ENCODE measurements at places on chromosomes 2 and 18. TPM values are rescaled to one million over a fixed set of nuclear protein-coding genes. Genes with fewer than 3 reads are reported as not detected.

DNA sequence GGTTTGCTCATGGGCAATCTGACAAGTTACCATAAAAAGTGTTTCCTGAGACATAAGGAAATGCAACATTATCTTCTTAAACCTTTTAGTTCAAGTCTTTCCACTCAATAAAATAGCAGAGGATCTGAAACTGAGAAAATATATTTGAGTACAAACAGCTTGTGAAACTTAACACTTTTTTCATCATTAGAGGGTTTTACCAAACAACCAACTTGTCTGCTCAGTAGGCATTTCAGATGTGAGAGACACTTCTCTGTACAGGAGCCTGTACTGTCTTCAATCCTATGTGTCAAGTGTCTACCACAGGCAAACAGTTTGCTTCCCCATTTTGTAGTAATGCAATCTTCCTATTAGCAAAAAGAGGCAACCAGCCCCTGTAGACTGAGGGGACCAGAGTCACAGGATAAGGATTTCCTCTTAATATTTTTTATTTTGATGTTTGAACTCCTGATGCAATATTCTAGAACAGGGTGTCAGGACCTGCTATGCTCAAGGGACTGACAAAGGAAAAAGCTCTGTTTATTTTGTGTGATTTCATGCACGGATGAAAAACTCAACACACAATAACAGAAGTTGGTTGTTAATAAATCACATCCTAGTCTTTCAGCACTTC, 159.1 kb upstream of the LHCGR start:
- no peaks in the 10 kb centered on the region for H3K27me3 ChIP-seq
- H3K4me3 ChIP-seq: no peak overlapping the region
- H3K27ac ChIP-seq: no peak overlapping the region
- 0 out of 2 replicates have a peak, but pooled peaks cover 4% of the 10 kb centered on the region for H3K36me3 ChIP-seq
- H3K4me1 ChIP-seq: no peaks in the 10 kb centered on the region

- no peaks in the 10 kb centered on the region for H3K36me3 ChIP-seq
- no peak overlapping the region for H3K4me3 ChIP-seq
- H3K27ac ChIP-seq: no peak overlapping the region
- H3K27me3 ChIP-seq: peaks cover 5% of the 10 kb centered on the region
Observed at GRCh38 chr2:7867867-7868266, 814.0 kb upstream of the ID2 start.

GRCh38 chr2:172986040-172986439, 89.6 kb upstream of the MAP3K20 start:
- H3K27me3 ChIP-seq: peaks cover 2% of the 10 kb centered on the region
- H3K36me3 ChIP-seq: no peaks in the 10 kb centered on the region
- H3K4me1 ChIP-seq: peaks cover 23% of the 10 kb centered on the region

The MAB21L4 gene
- total RNA-seq: not detected

DNA sequence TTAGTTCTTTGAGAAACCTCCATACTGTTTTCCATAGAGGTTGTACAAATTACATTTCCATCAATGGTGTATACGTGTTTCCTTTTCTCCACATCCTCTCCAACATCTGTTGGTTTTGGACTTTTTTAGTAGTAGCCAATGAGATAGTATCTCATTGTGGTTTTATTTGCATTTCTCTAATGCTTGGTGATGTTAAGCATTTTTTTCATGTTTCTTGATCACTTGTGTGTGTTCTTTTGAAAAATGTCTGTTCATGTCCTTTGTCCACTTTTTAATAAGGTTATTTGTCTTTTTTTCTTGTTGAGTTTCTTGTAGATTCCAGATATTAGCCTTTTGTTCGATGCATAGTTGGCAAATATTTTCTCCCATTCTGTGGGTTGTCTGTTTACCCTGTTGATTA, 392.3 kb upstream of the ZEB2 start:
- H3K27me3 ChIP-seq: no peaks in the 10 kb centered on the region
- no peak overlapping the region for H3K27ac ChIP-seq
- H3K36me3 ChIP-seq: no peaks in the 10 kb centered on the region
- peaks cover 34% of the 10 kb centered on the region for H3K4me1 ChIP-seq
- DNase-seq: peak; percentile 13

DNA sequence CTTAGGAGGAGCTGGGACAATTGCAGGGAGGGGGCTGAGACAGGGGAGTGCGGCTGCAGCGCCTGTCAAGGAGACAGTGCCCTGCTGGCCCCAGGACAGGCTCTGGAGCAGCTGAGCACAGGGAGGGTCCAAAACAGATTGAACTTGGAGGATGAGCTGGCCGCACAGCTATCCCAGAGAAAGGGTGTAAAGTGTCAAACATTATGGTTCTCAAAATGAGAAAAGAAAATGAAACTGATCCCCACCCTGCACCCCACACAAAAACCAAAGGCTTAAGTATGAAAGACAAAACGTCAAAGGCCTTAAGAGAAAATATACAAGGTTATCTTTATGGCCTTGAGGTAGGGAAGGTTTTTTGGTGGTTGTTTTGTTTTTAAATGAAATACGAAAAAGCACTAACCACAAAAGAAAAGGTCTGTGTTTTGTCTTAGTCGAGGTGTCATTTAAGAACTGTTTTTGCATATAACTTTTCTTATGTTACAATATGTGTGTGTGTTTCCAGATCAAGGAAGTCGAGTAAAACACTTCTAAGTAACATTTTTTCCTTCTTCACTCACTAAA, 111.8 kb downstream of the HDAC4 start:
- no peak for DNase-seq
- peak overlapping the region; percentile 31 for H3K4me3 ChIP-seq
- H3K36me3 ChIP-seq: no peaks in the 10 kb centered on the region
- H3K4me1 ChIP-seq: peaks cover 28% of the 10 kb centered on the region

The TXNDC2 gene
- not detected for total RNA-seq

GRCh38 chr2:72797740-72798139, 28.1 kb downstream of the EXOC6B start:
- DNase-seq: no peak
- no peak overlapping the region for H3K4me3 ChIP-seq
- H3K36me3 ChIP-seq: no peaks in the 10 kb centered on the region
- H3K27me3 ChIP-seq: no peaks in the 10 kb centered on the region
- no peak overlapping the region for H3K27ac ChIP-seq

DNA sequence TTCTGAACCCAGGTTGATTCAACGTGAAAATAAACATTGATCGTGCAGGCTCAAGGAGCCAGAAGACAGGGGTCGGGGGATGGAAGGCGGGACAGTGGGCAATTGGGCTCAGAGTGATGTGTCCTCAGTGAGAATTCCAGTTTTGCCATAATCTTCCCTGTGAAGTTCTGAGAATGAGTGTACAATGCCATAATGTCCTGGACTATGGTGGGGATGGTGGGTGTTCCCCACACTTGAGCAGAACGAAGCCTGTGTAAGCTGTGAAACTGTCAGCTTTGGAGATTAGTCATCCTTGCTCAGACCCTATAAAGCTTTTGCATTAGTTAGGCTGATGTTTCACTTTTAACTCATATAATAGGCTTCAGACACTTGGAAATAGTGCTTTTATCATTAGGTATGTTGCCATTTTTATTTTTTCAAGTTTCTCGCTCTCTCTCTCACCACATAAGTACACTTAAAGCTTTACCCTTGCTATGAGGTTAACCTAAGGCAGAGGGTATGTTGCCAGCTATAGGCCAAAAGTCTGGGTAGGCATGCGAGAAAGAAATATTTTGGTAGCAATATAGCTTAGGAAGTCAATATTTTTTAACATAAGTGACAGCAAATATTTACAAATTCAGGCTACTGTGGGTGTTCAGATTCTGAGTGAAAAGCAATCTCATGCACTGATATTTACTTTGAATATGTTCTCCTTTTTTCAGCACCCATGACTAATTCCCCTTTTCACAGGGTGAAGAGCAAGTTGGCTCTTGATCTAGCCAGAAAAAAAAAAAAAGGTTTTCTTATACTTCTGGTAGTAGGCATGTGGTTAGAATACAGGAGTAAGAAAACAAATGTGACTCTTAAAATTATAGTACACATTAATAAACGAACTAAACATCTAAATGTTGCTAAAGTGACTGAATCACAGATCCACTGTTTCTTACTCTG, 47.2 kb downstream of the CDC42EP3 start:
- H3K36me3 ChIP-seq: peaks cover under 1% of the 10 kb centered on the region
- peak overlapping the region; percentile 47 for H3K4me3 ChIP-seq
- peak overlapping the region; percentile 86 for H3K27ac ChIP-seq
- peak; percentile 47 for DNase-seq

DNA sequence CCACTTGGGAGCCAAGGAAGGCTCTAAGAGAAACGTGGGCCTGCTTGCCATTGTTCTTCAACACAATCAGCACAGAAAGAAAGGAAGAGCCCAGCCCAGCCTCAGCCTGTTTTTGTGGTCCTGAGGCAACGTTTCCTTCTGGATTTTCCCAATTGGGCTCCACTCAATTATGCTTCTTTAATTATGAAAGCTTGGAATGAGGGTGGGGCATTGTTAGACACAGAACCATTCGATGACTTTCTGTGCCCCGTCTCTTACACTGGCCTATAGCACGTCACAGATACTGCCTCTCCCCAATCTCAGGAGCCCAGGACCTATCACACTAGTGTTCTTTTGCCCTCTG, 207.4 kb downstream of the ZFP36L2 start:
- DNase-seq: no peak
- H3K27me3 ChIP-seq: peaks cover 4% of the 10 kb centered on the region
- H3K4me3 ChIP-seq: no peak overlapping the region
- peaks cover 14% of the 10 kb centered on the region for H3K36me3 ChIP-seq
- H3K4me1 ChIP-seq: peaks cover 12% of the 10 kb centered on the region
- H3K27ac ChIP-seq: no peak overlapping the region

The VIT gene
- 3.7 TPM for total RNA-seq

DNA sequence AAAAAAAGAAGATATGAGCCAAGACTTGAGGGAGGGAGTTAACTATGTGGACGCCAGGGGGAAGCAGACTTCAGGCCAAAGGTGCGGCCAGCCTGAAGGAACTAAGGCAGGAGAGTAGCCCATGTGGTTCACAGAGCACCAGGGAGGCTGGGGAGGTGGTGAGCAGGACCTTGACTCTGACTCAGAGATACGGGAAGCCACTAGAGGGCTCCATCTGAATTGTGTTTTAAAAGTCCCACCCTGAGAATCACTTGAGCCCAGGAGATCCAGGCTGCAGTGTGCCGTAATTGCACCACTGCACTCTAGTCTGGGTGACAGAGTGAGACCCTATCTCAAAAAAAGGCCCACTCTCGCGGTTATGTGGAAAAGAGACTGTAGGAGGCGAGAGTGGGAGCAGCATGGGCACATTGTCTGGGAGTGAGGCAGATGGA, 12.3 kb downstream of the CEP192 start:
- H3K36me3 ChIP-seq: peaks cover 7% of the 10 kb centered on the region
- no peak overlapping the region for H3K4me3 ChIP-seq
- H3K27ac ChIP-seq: no peak overlapping the region

- peaks cover 72% of the 10 kb centered on the region for H3K4me1 ChIP-seq
- H3K27ac ChIP-seq: peak overlapping the region; percentile 63
- H3K27me3 ChIP-seq: peaks cover 3% of the 10 kb centered on the region
- peak; percentile 55 for DNase-seq
- peaks cover 49% of the 10 kb centered on the region for H3K36me3 ChIP-seq
Observed at GRCh38 chr2:180983468-180984242, 3.2 kb downstream of the UBE2E3 start.

- H3K4me3 ChIP-seq: no peak overlapping the region
- H3K27ac ChIP-seq: no peak overlapping the region
- no peak for DNase-seq
- H3K27me3 ChIP-seq: no peaks in the 10 kb centered on the region
- H3K36me3 ChIP-seq: 0 out of 2 replicates have a peak, but pooled peaks cover 4% of the 10 kb centered on the region
Observed at GRCh38 chr2:217068677-217069250, 208.9 kb upstream of the TNP1 start.

The AGXT gene
- not detected for total RNA-seq

DNA sequence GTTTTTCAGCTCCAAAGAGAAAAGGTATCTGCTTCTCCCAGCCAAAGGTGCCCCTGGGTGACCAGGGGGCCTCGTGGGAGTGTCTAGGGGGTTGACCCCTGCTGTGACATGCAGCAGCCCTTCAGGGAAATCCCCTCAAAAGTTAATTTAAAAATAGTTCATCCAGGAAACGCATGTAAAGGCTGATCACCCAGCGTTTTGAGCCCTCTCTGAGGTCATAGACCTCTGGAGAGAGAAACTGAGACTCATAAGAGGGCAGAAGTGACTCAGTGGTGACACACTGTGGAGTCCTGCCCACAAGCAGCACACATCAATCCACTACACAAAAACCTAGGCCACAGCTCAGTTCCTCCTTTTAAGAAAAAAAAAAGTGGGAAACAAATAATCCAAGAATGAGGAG, 11.9 kb downstream of the GAL3ST2 start:
- H3K36me3 ChIP-seq: no peaks in the 10 kb centered on the region
- H3K4me1 ChIP-seq: 0 out of 2 replicates have a peak, but pooled peaks cover 7% of the 10 kb centered on the region
- no peak overlapping the region for H3K27ac ChIP-seq
- H3K4me3 ChIP-seq: no peak overlapping the region

GRCh38 chr2:96970248-96970875, 16.0 kb downstream of the FAM178B start:
- no peak overlapping the region for H3K27ac ChIP-seq
- H3K36me3 ChIP-seq: no peaks in the 10 kb centered on the region
- no peak overlapping the region for H3K4me3 ChIP-seq
- H3K27me3 ChIP-seq: peaks cover 17% of the 10 kb centered on the region
- peaks cover 4% of the 10 kb centered on the region for H3K4me1 ChIP-seq

- no peaks in the 10 kb centered on the region for H3K36me3 ChIP-seq
- H3K4me1 ChIP-seq: peaks cover 5% of the 10 kb centered on the region
- no peak overlapping the region for H3K27ac ChIP-seq
- DNase-seq: no peak
- no peak overlapping the region for H3K4me3 ChIP-seq
Observed at GRCh38 chr18:44830581-44830980, 149.9 kb downstream of the SETBP1 start.

GRCh38 chr2:190304404-190304803, 15.2 kb downstream of the HIBCH start:
- peaks cover 13% of the 10 kb centered on the region for H3K36me3 ChIP-seq
- no peak for DNase-seq
- H3K4me1 ChIP-seq: no peaks in the 10 kb centered on the region
- 0 out of 2 replicates have a peak, but pooled peaks cover 1% of the 10 kb centered on the region for H3K27me3 ChIP-seq

- no peak overlapping the region for H3K27ac ChIP-seq
- no peak overlapping the region for H3K4me3 ChIP-seq
Observed at GRCh38 chr18:51257150-51257549, 59.7 kb upstream of the MEX3C start.

The SPHKAP gene
- total RNA-seq: 1.0 TPM

DNA sequence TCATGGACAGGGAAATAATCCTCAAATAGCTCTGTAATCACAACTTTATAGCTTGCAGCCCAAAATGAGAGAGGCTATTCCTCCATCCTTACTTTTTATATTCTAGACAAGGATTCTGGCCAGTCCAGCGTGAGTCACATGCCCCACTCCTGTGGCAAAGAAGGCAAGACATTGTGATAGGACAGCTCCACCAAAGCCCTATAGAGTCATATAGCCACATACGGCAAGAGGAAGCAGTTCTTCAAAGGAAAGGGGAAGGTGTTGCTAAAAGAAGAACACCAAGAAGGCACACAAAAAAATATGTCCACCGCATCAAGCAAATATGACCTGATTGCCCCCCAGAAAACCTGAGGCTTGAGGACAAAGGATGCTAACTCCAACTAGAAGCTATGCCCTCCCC, 3.4 kb upstream of the GFPT1 start:
- peaks cover 27% of the 10 kb centered on the region for H3K36me3 ChIP-seq
- no peak for DNase-seq
- no peaks in the 10 kb centered on the region for H3K27me3 ChIP-seq

DNA sequence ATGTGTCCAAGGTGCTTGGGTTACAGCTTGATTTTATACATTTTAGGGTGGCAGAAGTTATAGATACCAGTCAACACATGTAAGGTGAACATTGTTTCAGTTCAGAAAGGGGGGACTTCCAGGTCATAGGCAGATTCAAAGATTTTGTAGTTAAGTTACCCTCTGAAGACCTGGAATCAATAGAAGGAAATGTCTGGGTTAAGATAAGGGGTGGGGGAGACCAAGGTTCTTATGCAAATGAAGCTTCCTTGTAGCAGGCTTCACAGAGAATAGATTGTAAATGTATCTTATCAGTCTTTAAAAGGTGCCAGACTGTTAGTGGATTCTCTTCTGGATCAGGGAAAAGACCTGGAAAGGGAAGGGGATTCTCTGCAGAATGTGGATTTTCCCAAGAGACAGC, 42.4 kb downstream of the BMPR2 start:
- H3K4me3 ChIP-seq: no peak overlapping the region
- H3K27ac ChIP-seq: no peak overlapping the region
- H3K36me3 ChIP-seq: peaks cover 5% of the 10 kb centered on the region
- DNase-seq: no peak

The GPC1 gene
- 430 TPM for total RNA-seq
